Stimulated activated CD8-positive, alpha-beta memory T cell treated with anti-CD3 and anti-CD28 coated beads, Interleukin-4, amount 100 ng/mL, for 4 hours (primary cell): ENCODE measurements at places on chromosomes 6 and 20.

- DNase-seq: peak; percentile 6
These were observed 69.6 kb downstream of the SSR1 start for GRCh38 chr6:7243179-7243981.

DNA sequence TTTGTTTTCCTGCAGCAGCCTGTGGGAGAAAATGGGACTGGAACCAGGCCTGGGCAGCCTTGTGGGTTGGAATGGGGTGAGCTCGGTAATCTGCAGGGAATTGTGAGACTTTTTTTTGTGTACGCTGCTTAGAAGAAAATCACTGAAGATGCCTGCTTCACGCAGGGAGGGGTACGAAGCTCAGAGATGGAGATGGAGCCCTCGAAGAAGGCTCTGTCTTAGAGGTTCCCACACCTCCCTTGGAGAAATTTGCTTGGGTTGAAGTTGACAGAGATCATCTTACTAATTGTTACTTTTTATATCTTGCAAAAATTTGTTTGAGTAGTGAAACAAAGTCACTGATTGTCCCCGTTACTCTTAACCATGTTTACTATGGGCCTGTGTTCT is 894 bp downstream of the PYGB start:
- DNase-seq: no peak

- no peak for DNase-seq
These were observed 6.0 kb upstream of the MTG2 start for GRCh38 chr20:62176866-62177265.

GRCh38 chr20:36441027-36441414 is 100.3 kb upstream of the MYL9 start:
- no peak for DNase-seq

DNA sequence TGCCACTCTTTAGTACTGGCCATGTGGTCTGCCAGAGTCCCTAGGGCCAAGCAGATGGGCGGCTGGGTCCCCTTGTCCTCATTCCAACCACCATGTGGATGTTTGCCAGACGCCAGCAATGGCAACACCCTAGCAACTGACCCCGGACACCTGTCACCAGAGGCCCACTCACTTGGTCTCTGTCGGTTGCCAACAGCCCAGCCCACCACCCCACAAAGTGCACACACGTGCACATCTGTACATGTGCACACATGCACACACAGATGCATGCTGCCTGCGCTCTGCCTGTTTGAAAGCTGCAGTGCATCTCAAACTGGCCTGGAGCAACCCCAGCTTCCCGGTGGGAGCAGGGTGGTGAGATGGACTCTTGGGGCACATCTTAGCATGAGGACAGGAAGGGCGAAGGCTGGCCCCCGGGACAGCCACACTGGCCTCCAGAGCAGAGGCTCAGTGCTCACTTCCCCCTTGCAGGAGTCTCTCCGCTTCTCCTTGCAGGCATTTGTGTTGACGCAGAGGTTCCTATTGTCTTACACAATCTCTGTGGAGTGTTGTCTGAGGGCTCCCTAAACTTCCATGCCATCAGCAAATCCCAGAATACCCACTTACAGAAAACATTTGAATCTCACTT is 54.0 kb downstream of the PSMG4 start:
- no peak for DNase-seq

GRCh38 chr6:14984519-14984853 is 261.4 kb upstream of the JARID2 start:
- no peak for DNase-seq

DNA sequence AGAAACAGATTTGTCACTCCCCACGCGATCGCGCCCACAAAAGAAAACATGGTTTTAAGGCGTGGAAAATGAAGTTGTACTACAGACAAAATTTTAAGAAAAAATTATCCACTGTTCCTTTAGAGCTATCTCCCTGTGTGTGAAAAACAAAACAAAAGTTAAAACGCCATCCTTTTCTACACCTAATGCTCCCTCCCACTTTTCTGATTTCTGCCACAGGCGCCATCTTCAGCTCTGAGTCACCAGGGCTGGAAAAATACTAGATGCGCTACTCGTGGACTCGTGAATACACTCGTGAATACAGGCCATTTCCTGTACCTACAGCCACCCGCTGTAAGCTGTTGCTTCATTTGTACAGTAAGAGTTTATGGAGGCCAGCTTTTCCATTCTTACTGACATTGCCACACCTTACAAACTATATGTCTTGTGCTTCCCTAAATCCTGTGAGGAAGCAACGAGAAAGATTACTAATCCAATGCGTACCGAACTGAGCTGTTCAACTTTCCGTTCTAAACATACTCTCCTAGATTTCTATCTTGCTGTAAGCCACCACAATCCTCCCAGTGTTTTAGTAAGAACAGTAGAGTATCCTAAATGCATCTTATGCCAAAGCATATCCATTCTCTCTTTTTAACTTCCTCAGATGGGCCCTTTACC is 773 bp upstream of the AHI1 start:
- peak; percentile 45 for DNase-seq

DNA sequence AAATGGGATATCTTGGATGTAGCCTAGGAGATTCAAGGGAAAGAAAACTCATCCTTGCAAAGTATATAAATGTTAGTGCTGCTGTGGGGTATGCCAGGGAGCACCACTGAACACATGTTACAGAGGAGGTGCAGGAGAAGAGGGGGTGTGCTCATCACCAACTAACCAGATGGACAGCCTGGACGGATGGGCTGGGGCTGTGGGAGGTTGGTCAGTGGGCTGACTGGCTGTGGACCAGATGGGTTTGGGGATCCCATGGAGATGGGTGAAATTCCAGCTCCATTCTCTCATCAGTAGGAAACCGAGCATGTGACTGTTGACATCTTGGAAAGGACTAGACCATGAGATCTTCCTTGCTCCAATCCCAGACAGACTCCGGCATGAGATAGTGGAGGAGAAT is 201.0 kb downstream of the LRFN2 start:
- no peak for DNase-seq

DNA sequence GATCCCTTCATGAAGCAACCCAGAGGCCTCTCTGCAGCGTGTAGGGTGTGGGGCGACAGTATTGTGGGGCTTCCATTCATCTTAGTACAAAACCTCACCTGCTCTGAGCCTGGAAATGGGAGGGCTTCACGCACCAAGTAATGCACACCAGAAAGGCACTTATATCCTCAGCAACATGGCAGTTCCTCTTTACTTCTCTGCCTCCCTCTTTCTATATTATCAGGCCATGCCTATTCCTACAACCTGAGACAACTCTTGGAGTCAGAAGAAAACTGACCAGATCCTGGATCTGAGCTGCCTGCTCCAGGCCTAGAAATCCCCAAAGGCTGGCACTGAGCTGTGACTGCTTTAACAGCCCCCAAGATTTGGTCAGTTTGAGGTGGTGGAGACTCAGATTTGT is 7.6 kb upstream of the ZNF76 start:
- DNase-seq: no peak

GRCh38 chr6:13212538-13212937 is 115.8 kb downstream of the TBC1D7 start:
- no peak for DNase-seq

DNA sequence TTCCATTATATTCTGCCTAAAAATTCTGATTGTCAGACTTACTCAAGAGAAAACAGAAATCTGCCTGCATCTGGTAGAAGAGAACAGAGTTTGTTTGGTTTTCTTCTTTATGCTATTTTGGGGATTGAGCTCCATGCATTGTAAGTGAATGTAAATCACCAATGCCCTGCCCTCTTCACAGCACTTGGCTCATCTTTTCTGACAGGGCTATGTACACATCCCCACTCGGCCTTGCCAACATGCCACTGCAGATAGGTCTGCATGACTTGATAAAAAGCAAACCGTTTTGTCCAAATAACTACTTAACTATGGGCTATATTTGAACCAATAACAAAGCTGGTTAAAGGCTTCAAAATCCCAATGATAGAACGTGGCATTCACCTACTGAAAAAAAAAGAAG is 117.7 kb downstream of the IBTK start:
- no peak for DNase-seq

DNA sequence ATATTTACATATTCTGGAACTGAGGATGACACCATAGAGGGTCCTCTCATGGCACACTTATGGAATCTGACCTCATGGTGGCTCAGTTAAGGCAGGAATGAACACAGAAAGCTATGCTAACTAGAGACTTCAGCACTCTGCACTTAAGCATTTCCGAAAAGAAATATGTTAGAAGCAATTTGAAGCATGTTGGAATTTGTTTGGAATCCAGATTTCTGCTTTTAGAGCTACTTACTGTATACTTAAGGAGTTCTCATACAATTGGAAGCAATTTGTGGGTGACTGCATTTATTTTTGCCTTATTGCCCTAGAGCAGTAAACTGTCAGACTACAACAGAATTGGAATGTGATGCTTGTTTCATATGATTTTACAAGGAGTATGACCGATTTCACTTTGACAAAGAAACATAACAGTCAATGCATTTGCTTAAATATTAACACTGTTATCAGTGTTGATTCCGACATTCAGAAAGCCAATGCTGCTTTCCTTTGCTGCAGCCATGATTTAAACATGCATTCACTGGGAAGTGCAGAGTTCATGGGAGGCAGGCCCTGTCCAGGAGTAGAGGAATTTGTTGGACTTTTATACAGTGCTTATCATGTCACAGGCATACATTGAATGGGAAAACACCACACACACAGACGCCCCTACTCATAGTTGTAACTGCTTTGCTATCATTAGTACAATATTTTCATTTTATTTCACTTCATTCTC is 244.4 kb downstream of the SAMD5 start:
- no peak for DNase-seq

DNA sequence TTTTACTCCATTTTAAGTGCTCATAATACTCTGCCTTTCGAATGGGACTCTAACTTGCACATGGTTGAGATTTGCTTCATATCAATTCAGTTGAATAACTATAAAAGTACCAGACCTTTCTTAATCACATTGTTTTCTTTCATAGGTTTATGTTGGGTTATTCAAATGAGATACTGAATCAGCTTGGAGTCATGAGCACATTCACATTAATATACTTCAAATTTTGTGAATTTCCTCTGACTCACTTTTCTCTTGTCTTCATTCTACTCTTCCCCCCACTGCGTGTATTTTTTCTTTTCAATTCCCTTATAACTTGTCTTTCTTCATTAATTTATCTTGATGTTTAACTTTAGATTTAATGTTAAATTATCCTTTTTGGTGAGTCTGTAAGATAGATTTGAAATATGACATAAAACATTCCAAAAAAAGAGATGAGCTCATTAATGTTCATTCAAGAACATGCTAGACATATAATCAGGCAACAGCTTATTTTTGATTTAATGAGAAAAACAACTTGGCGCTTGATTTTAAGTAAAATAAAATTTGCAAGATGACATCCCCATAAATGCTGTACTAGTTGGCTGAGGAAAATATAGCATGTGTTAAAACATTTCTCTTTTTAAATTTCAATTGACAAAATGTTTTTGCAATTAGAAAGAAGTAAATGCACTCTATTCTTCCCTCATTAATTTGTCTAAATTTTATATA is 736.0 kb downstream of the CD109 start:
- no peak for DNase-seq

DNA sequence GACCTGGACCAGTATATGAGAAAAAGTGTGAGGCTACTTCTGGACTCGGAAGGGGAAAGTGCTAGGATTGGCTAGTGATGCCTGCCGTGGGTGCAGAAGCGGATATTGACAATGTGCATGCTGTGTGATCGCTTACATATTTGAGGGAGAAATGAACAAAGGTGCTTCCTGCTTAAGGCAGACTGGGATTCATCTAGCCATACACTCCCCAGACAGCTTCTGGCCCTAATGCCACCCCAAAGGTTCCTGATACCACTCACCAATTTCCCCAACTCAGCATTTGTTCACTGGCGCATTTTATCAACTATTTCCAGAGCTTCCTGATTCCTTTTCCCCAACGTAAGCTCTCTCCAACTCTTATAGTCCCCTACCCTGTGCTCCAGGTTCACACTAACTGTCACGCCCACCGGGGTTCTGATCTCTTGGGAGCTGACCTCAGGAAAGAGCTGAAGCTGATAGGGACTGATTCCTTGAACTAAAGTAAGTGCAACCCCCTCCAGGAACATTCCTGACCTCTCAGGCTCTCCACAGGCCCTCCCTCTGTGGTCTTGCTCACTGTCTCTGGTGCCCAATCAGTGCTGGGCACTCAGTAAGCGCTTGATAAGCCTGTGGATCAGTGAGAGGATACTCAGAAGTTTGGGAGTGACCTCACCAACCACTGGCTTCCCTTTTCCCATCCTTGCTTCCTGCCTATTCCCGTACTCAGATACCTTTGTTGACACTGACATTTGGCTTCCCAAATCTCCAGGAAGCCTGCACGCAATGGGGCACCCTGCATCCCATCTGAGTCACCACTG is 73.3 kb downstream of the MRPL14 start:
- no peak for DNase-seq

GRCh38 chr20:13101276-13101675 is 92.5 kb downstream of the SPTLC3 start:
- DNase-seq: no peak

- DNase-seq: no peak
These were observed 571.7 kb downstream of the DHX35 start for GRCh38 chr20:39533858-39534257.

GRCh38 chr20:45419188-45420091 is 3.5 kb downstream of the PIGT start:
- DNase-seq: no peak

DNA sequence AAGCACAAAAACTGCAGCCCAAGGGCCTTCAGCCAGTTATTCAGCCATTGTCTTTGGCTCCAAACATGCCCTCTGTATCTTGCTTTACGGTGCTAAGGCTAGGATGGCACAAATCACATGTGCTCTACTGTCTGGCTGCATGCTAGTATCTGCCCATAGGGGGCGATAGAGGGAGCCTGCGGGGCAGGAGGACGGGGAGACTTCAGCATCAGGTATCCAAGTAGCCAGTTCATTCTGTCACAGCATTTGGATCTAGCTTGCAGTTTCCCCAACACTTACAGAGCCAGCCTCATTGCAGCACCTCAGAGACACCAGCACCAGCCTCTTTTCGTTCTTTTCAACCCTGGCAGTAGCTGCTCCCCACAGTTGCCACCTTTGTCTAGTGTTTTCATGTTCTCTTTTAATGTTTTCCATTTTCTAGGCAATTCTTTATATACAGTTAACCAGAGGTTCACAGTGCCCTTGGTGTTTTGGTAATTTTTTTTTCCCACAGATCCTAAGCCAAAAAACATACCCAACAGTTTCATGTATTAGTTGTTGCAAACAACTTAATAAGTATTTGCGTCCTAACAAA is 705.9 kb downstream of the PTPRT start:
- DNase-seq: no peak

- no peak for DNase-seq
These were observed 305.4 kb downstream of the UTRN start for GRCh38 chr6:144590532-144590931.

- DNase-seq: no peak
These were observed 34.8 kb upstream of the TFB1M start for GRCh38 chr6:155349129-155349528.

GRCh38 chr6:101640131-101640530 is 246.6 kb downstream of the GRIK2 start:
- DNase-seq: no peak

DNA sequence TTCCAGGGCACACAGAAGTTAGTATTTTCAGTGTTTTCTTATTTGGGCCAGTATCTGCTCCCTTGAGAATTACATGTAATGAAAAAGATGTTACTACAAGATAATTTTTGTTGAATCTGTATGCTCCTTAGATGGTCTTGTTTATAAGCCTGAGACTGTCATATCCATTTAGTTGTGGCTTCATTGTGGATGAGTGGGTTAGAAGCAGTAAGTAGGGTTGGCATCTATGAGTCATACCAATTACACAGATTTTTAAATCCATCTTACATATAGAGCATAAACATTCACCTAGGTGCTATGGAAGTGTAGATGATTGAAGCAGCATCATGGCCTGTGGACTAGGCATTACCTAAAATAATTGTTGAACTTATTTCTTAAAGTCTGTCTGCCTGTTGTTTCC is 13.5 kb upstream of the BAG2 start:
- no peak for DNase-seq

- no peak for DNase-seq
These were observed 94.7 kb upstream of the AHI1 start for GRCh38 chr6:135592276-135592675.
